Fibroblast of skin of back (primary cell): ENCODE measurements at places on chromosomes 6 and 20.

- DNase-seq, result no peak
Measured at GRCh38 chr20:18252597-18253451, 35.5 kb upstream of the ZNF133 start.

DNA sequence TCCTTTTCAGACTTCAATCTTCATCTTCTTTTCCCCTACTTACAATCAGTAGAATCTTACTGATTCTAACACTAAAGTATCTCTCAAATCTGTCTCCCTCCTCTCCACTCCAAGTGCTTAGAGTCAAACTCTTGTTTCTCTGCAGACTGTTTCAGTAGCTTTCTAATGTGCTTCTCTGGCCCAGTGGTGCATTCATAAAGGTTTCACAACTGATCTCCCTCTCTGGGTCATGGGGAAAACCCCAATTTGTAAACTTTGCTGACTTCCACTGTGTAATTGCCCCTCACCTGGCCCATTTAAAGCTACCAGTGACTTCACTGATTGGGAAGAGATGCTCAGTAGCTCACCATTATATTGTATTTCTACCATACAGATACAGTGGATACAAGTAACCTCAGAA is 183.6 kb downstream of the FAXC start:
- no peak for DNase-seq

GRCh38 chr6:127176146-127176545 is 57.7 kb downstream of the RSPO3 start:
- peak; percentile 30 for DNase-seq

GRCh38 chr6:118867181-118867580 is 26.8 kb upstream of the ASF1A start:
- no peak for DNase-seq

DNA sequence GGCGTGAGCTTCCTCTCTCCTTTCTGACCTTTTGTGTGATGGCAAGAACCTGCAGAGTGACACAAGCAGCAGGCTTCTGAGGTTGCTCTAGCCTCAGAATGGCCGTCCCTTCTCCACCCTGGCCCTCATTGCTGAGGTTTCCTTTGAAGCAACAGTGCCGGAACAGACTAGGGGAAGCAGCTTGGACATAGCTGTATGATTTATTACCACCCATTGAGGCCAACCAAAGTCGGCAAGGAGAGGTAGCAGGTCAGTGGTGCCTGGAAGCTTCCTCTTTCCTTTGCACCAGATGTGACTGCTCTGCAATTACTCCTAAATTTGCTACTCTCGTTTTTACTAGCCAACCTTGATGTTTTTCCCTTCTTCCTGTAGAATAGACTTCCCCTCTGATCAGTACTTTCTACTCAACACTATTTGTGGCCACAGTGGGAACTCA is 31.4 kb downstream of the PTPN1 start:
- DNase-seq, result no peak

DNA sequence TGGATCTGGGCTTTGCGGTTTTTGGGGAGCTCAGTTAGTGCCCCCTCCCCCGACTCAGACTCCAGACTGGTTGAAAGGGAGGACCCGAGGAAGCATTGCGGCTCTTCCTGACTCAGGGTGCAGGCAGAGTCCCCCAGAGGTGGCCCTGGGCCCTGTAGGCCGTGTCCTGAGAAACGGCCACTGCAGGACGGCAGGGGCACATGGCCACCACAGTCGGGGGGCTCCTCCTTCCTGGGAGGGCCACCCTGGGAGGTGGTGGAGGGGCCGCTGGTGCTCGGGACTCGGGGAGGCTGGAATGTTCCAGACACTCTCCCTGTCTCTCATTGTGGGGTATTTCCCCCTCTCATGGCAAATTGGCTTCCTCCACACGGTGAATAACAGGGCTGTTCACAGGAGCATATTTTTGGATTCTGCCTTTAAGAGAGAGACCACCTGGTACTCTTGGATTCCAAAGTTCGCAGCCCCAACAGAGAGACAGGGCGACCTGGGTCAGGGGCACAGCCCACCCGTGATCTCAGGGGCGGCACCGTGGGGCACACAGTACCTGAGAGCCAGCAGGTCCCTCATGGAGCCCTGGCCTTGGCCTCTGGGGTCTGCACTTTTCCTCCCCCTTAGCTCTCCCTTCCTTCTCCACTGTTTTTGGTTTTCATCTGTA is 35.7 kb downstream of the FRMD1 start:
- no peak for DNase-seq

DNA sequence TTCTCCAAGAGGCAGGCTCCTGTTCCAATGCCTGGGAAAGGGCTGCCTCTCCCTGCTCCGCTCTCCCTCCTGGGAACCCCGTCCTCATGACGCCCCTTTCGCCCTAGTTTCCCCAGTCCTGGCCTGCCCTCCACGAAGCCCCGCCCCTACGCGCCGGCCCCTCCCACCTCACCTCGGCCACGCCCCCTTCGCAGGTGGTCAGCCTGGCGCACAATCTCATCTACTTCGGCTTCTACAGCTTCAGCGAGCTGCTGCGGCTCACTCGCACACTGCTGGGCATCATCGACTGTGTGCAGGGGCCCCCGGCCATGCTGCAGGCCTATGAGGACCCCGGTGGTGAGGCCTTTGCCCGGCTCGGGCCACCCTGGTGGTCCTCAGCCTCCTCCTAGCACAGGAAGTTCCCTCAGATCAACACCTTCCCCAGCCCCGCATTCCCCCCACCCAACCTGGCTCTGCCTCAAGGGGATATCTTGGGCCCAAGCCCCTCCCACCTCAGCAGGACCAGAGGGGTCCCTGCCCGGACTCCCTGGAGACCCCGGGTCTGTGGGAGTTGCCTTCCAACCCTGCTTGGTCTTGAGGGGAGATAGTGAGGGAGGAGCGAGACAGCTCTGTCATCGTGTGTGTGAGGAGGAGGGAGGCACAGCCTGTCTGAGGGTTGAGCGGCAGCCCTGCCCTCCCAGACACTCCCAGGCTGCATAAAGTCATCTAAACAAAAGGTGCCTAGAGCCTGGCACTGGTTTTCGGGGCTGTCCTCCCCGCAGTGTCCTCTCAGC is 40.3 kb downstream of the UQCC2 start:
- no peak for DNase-seq

DNA sequence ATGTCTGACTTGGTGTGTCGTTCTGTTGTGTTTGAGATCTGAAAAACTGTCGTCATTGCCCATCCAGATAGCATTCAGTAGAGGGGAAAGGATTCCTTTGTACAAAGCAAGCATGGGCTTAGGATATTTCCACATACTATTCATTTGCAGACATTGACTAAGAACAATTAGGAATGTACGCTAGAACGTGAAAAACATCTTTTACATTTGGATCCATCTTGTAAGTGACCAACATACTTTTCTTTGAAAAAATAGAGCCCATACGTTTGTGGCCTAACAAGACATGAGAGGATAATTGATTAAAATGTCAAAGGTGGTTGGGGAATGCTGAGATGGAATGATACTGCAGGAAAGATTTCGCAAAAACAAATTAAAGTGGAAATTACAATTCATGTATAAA is 225.8 kb upstream of the QKI start:
- DNase-seq, result no peak

DNA sequence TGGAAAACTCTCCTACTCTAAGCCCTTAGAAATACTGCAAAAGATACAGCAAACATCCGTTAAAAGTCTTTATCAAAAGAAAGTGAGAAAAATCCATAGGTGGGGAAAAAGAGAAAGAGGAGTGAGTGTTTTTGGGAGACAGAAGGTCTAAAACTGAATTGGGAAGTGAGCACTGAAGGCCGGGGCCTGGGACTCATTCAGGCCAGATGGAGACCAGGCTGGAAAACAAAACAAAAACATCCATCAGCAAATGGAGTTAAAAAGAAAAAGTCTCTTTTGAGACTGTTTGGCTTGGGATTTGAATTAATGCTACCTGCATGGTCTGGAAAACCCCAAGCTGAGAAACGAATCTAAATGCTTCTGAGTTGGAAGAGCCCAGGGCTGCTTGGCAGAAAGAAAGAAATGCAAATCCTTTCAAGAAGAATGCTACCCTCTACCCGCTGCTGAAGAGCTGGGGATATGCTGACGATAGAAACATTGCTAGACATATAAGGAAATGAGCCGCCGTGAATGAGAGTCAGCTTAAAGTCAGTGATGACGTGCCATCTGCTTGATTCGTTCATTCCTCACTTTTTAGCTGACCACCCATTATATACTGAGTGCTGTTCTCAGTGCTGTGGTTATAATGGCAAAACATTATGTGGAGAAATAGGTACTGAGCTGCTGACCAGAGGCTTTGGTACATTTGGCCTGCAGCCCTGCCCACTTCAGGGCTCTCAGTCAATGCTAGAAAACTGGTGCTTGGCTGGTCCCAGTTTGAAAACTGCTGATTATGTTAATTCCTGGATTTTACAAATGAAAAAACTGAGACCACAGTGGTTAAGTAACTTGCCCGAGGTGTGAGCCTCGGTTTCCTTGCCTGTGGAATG is 28.0 kb upstream of the TULP4 start:
- DNase-seq, result peak; percentile 93

DNA sequence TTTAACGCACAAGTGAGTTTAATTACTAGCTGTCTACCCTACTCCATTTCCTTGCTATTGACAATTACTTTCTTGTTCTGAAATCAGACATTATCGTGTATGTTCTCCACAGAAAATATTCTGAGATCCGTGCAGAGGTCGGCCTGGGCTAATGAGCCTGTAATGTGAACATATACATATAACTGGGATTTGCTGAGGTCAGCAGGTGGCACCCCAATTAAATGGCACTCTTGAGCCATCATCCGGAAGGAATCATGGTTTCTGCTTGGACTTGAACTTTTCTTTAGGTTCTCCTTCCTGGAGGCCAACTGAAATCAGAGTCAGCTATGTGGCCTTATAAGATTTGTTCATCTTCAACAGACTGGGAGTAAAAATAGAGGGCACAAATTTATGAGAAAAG is 3.6 kb downstream of the HLA-DQB1 start:
- DNase-seq, result no peak

DNA sequence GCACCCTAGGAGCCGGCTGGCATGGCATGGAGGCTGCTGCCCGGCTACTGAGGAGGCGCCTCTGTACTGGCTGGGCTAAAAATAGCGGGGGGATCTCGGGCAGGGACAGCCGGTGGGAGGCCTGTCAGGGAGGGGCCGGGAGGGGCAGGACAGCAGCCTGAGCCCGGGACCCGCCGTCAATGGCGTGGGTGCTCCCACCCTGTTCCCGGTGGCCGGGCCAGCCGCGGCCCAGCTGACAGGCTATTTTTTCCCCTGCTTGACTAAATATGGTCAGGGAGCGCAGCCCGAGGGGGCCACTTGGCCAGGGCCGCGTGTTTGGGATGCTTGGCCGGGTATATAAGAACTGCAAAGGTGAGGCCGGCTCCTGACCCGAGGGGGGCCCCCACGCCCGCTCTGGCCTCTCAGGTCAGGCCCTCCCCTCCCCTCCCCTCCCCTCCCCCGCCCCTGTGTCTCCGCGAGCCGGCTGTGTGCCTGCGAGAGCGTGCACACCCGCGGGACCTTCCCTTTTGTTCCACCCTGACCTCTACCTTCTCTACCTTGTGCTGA is 74.4 kb upstream of the GATA5 start:
- no peak for DNase-seq

DNA sequence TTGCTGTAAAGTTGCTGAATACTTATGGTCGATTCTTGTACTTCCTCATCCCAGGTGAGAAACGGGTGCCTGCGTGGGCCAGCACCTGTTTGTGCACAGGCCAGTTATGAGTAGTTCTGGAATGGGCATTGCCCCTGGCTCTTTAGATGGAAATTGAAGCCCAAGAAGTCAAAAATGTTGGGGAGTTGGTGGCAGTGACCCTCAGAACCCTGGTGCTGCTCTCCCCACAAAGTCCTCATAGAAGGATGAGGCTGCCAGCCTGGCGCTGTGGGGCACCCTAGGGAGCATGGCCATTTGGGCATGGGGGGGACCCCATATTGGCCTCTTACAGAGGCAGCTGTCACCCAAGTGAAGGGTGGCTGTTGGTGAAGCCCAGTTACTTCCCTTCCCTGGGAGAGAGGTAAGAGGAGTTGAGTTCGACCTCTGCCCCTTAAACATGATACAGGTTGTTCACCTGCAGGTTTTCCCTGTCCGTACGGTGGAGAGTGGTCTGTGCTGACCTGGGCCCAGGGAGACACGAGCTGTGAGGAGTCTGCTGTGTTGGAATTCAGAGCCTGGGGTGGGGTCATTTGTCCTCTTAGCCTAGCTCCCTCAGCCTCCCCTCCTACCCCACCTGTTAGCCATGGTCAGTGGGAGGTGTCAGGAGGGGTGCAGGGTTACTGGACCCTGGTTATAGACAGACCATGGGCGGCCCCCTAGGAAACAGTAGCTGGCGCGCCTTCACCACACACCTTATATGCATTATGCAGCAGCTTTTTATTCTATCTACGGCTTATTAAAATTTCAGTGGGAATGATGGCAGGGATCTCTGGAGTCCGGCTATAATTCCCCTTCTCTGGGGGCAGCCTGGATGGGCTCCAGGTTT is 4.9 kb downstream of the HMGA1 start:
- DNase-seq, result no peak
